ENCODE measurements at places on chromosomes 12 and 14.

GRCh38 chr12:53495903-53496751, 3.1 kb downstream of the MAP3K12 start:
- no peak for DNase-seq

GRCh38 chr12:130952171-130952954, 1.3 kb upstream of the ADGRD1 start:
- DNase-seq = no peak

GRCh38 chr12:31558521-31558920, 32.4 kb downstream of the DENND5B start:
- no peak for DNase-seq

DNA sequence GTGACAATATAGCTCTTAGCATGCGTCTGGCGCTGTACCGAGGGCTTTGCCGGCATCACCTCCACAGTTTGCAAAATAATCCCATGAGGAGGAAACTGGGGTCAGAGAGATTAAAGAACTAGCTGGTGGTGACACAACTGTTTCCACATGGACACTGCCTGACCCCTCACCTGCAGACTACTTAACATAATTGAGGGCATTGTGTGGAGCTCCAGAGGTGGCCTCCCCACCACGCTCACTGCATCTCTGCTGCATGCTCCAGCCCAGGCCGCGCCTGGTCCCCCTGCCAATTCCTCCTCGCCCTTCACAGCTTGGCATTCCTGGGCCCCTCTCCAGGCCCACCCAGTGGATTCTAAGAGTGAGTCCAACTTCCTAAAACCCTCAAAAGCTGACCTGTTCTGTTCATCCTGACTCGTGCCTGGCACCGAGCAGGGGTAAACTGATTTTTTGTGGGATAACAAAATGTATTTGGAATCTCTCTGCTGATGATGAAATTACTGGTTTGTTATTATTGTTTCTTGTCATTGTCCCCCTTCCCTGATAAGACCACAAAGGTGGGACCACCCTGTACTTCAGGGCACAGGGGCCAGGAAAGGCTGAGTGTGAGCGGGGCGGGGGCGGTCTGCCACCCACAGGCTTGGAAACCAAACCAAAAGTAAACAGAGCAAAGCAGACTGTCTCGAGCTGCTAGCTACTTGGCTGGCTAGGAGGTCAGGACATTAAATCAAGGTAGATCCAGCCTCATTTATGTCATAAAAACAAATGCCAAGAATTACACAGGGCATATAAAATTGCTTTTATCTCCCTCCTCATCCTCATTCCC, 40.6 kb downstream of the CHGA start:
- DNase-seq = no peak

DNA sequence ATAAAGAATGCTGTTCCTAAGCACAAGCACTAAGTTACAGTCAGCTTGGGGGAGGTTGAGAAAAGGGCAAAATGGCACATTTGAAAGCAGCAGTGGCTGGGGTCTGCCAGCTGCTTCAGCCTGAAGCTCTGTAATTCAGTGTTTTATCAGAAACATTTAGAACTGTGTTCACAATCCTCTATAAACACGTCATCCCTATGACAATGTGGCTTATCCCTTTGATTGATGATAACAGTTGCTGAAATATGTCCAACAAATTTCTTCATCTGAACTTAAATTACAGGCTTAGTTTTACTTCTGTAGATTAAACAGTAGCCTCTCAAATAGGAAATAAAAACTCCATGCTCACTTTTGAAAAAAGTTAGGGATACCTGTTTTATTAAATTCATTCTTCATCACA, 108.8 kb downstream of the VEZT start:
- DNase-seq = no peak
